ENCODE measurements at places on chromosomes 12 and 14. TPM values are rescaled to one million over a fixed set of nuclear protein-coding genes. Genes with fewer than 3 reads are reported as not detected.

TSPAN8 gene
- 0.35 TPM for total RNA-seq

COL2A1 gene
- total RNA-seq = not detected

WNT1 gene
- total RNA-seq = not detected

CLEC2D gene
- 0.60 TPM for total RNA-seq

TAS2R9 gene
- not detected for total RNA-seq

NT5DC3 gene
- total RNA-seq = 3.6 TPM

NPFF gene
- not detected for total RNA-seq

PLXNC1 gene
- 1.1 TPM for total RNA-seq

NRXN3 gene
- 5.1 TPM for total RNA-seq

MSRB3 gene
- 44.5 TPM for total RNA-seq

SYT1 gene
- 22.9 TPM for total RNA-seq

ZDHHC17 gene
- 41.3 TPM for total RNA-seq

VRTN gene
- not detected for total RNA-seq

MIPOL1 gene
- 7.6 TPM for total RNA-seq

GPR132 gene
- not detected for total RNA-seq

OR6C74 gene
- not detected for total RNA-seq

MMP14 gene
- 361 TPM for total RNA-seq

HSP90B1 gene
- 748 TPM for total RNA-seq

TMCC3 gene
- total RNA-seq = under 0.01 TPM

RERG gene
- total RNA-seq = 0.08 TPM

RPGRIP1 gene
- under 0.01 TPM for total RNA-seq

AICDA gene
- total RNA-seq = 0.08 TPM

NGB gene
- total RNA-seq = not detected
